SIG-M5 (cell line): ENCODE measurements at places on chromosomes 2 and 18.

- DNase-seq = no peak
Measured at GRCh38 chr2:18445433-18446320, 114.8 kb downstream of the RDH14 start.

- no peak for DNase-seq
Measured at GRCh38 chr2:46171996-46172546, 125.1 kb upstream of the EPAS1 start.

- no peak for DNase-seq
Measured at GRCh38 chr18:45290364-45290763, 324.9 kb upstream of the SLC14A2 start.

- DNase-seq = no peak
Measured at GRCh38 chr2:102522890-102523289, 49.9 kb downstream of the SLC9A4 start.

DNA sequence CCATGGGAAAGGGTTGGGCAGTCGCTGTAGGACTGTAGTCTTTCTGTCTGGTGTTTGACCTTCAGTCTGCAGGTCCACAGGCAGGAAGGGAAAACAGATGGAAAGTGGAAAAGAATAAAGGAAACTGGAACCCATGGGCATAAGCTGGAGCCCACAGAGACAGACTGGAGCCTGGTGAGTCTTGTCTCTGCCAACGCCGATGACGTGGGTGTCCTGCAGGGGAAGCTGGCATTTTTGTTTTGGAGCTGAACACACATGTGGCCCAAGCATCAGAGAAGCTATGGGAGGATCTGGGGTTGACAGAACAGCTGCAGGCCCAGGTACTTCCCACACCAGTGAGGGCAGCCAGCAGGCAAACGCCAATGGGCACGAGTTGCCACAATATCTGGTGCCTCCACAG is 28.2 kb upstream of the SOCS6 start:
- DNase-seq = no peak

DNA sequence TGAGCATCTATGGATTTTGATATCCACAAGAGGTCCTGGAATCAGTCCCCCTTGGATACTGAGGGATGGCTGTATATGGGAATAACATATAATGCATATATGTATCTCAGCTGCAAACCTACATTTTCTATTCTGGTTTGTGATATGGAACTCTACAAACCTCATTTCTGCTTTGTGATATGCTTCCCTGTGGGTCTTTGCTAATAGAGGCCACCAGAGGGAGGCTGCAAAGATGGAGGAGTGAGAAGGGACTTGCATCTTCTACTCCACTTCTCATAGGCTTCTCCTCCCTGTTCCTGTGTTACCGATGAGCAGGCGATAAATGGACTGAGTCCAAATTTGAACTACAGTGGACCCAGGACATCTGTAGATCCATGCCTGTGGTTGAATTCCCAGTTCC is 37.8 kb downstream of the ARID5A start:
- no peak for DNase-seq

- no peak for DNase-seq
Measured at GRCh38 chr2:21800356-21800755, 676.6 kb downstream of the TDRD15 start.
